ENCODE measurements at places on chromosomes 12 and 14. TPM values are rescaled to one million over a fixed set of nuclear protein-coding genes. Genes with fewer than 3 reads are reported as not detected.

GRCh38 chr14:30443368-30444007, 115.5 kb upstream of the G2E3 start:
- ATAC-seq = no peak

DNA sequence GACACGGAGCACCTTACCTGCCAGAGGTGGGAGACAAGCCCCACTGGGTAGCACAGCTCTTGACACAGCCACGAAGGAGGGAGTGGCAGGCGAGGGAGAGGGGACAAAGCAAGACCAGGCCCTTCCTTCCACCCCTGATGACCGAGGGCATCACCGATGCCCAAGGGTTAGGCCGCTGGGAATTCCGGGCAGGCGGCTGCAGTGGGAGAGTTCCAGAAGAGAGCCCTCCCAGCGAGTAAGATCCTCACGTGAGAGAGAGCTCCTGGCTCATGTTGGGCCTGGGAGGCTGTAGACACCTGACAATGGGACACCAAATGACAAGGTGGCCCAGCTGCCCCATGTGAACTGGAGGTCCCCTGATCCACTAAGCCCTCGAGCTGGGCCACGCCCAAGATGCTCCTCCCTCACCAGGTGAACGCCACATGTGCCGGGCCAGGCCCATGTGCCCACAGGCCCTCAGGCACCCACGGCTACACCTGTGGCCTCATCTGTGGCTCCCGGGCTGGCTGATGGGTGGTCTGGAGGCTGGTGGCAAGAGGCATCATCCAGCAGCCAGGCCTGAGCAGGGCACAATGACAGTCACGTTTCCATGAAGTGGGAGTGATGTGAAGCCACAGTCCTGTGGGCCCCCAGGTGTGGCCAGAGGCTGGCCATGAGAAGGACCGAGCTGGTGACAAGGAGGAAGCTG, 32.1 kb upstream of the C14orf180 start:
- no peak for ATAC-seq

GRCh38 chr12:11917501-11917900, 153.2 kb upstream of the BCL2L14 start:
- ATAC-seq = no peak

The FZD10 gene
- total RNA-seq = 1.6 TPM

The KRT6A gene
- 1.5 TPM for total RNA-seq

GRCh38 chr12:86663716-86664115, 407.5 kb upstream of the MGAT4C start:
- ATAC-seq = no peak

- ATAC-seq = no peak
Measured at GRCh38 chr14:85401384-85401783, 128.6 kb upstream of the FLRT2 start.

DNA sequence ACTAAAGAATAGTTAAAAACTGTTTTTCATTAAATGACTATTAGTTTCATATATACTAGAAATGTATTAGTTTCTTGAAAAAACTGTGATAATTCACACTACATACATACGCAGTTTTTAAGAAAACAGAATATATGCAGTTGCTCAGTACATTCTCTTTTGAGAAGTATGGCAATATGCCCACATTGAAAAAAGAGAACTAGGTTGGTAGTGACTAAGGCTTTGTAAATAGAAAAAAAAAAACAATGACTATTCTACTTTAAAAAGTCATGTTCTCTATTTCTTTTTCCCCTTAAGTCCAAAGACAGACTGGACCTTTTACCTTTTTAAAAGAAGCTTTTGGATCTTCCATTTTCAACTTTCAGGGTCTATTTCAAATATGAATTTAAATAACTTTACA, 25.0 kb downstream of the SNX6 start:
- ATAC-seq = no peak

- peak; percentile 77 for ATAC-seq
Measured at GRCh38 chr12:28507033-28507432, 316.8 kb downstream of the CCDC91 start.

GRCh38 chr12:122215771-122216170, 10.1 kb downstream of the DIABLO start:
- ATAC-seq = no peak

The TAS2R20 gene
- total RNA-seq = 1.3 TPM

The KLHL33 gene
- total RNA-seq = 0.05 TPM

The CRIP1 gene
- total RNA-seq = 7.4 TPM

DNA sequence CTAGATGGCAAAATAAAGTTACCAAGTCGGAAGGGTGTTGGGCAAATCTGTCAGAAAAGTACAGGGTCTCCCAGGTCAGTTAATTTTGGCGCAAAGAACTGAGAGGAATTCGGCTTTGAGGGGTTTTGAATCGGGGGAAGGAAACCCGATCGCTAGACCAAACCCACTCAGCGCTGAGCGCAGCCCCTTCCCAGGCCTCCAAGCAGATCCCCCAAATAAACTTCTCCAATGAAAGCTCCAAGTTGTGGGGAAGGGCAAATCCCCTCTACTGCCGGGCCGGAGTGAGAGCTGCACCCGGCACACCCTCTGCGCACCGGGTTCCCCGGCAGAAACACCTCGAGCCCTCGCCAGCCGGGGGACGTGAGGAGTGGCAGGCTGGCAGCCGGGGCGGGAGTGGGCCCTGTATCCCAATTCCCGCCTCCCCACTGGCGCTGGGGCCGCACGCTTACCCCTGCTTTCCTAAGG, 441 bp downstream of the E2F7 start:
- peak; percentile 49 for ATAC-seq

DNA sequence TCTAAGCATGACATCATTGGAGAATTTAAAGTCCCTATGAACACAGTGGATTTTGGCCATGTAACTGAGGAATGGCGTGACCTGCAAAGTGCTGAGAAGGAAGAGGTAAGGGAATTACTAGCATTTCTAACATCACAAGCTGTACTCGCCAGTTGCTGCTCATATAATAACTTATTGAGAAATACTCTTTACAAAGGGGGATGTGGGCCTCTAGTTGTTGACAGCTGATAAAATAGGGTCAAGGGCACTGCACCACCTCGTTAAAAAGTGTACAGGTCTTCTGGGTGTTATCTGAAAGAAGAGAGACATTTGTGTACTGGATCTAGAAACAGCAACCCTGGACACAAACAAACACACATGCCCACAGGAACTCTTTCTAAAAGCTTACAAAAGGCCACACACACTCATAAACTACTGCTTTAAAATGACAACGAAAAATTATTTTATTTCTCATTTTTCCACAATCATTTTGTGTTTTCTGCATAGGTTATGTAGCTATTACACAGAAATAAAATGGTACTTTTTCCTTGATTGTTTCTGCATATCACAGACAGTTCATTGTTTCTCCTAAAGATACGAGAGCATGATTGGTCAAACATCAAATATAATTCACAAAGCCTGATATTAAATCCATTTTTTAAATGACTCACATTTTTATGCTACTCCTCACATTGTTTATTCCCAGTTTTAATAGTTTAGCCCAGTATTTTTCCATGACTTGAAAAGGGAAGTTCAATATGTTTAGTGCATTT, 391.1 kb downstream of the PAWR start:
- ATAC-seq = no peak

The SLC35F4 gene
- 4.2 TPM for total RNA-seq

DNA sequence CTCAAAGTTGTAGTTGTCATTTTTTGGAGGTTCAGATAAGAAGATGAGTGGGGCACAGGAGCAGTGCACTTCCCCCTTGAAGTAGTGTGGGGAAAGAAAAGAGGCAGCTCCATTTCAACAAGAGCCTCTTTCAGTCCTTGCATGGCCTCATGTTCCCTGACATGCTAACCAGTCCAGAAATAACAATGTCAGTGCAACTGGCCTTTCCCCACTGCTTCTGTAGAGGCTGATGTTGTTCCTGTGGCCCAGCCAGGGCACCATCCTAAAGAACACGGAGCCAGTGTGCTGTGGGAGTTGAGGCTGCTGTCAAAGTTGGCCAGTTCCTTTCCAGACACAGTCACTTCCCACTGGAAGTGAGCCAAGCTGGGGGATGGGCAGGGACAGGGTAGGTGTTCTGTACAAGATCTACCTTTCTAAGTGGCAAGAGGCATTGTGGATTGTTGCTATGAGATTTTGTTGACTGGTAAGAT, 77.7 kb upstream of the SLC38A2 start:
- ATAC-seq = no peak

DNA sequence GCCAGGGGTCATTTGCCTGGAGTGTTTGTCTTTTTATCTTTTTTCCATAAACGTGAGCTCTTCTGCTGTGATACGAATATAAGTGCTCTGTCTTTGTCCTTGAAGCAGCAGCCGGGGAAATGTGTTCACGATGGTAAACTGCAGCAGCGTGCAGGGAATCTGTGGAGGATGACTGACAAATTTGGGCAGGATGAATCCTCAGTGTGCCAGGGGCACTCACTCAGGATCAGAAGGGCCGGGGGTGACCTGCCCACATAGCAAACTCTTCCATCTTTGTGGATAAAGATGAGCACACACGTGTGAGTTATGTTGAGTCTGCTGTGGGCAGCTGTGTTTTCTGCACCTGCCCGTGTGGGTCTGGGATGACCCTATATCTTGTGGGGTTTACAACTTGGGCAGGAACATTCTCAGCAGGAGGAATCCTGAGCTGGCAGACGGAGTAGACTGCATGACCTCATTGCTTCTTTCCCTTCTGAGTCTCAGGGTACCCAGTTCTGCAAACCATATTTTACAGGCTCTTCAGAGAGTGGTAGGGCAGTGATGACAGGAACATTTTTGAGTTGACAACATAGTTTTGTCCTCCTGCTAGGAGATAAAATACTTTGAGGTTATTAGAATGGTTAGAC, 711 bp downstream of the ANO4 start:
- ATAC-seq = no peak

The SLC6A12 gene
- 0.11 TPM for total RNA-seq

DNA sequence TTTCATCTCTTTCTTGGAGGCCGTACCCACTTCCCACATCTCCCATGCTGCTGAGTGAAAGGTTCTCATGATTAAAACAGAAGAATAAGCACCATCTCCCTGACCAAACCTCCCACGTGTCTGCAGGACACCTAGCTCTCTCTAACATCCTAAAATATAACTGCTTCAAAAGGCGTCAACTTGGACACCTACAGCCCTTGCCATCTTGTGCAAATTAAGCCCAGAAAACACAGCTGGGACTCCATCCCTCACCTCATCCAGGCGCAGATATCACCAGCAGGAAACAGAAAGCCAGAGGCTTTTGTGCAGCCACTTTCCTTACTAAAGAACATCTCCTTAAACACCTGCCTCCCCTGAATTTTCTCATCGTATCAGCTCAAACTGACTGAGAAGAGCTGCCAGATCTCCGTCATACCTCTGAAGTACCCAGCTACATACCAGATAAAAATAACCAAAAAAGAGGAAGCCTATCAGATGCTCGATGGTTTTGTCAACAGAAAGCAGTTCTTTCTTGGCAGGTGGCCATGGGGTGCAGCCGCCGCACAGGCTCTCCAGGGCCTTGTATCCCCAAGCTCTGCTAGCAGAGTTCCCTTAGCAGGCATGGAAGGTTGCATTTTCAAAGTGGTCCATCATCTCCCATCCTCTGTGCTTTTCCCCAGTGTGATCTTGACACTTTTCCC, 28.8 kb downstream of the MAP3K9 start:
- ATAC-seq = no peak

The RAB15 gene
- 11.0 TPM for total RNA-seq
